Motor neuron (in vitro differentiated cells): ENCODE measurements at places on chromosomes 16 and 17.

DNA sequence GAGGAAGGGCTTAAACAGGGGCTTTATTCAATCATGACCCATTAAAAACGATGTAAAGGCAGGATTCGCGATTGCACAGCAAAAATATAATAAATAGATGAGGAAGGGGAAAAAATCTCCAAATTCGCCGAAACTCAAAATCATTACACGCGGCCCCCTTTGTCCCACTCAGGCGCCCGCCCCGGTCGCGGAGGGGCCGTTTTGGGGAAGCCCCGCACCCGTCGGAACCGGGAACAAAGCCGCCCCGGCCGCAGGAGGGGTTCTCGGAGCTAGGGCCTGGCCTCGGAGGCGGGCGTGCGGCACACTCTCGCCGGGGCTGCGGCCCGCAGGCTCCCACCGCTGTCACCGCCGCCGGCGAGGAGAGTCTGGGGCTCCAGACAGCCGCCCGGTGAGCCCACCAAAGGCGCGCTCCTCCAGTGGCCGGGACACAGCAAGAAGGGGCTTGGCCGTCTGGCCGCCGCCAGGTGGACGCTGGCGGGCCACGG, 521 bp downstream of the C16orf87 start:
- peak; percentile 21 for ATAC-seq

GRCh38 chr16:21574372-21574771, 25.0 kb upstream of the METTL9 start:
- ATAC-seq = no peak

GRCh38 chr16:21646721-21647561, 5.5 kb downstream of the IGSF6 start:
- ATAC-seq = no peak

DNA sequence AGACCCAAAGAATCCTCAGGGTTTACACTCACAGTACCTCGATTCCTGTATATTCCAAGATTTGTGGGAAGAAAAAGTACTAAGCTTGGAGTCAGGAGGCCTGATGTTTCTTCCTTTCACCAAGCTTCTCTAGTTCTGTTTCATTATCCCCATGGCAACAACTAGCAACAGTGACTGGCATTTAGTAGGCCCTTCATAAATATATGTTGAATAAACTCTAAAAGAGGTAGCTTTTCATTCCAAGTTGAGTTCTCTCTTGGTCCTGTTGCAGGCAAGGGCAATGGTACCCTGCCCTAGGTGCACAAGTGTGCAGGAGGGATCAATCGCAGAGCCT, 527 bp upstream of the UBE2Z start:
- ATAC-seq = peak; percentile 18

GRCh38 chr17:393806-394717, 41.5 kb upstream of the RPH3AL start:
- ATAC-seq = no peak

- peak; percentile 22 for ATAC-seq
These were observed 44.7 kb downstream of the COG7 start for GRCh38 chr16:23408242-23408822.

DNA sequence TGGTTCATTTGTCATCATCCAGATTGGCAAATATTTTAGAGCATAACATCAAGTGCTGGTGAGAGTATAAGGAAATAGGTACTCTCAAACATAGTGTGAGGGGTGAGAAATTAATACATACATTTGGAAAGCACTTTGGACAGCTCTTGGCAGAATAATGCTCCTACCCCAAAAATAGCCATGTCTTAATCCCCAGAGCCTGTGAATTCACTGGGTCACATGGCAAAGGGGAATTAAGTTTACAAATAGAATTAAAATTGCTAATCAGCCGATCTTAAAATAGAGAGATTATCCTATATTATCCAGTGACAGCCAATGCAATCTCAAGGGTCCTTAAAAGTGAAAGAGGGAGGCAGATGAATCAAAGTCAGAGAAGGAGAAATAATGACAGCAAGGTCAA, 38.8 kb upstream of the ANKFN1 start:
- ATAC-seq = no peak

DNA sequence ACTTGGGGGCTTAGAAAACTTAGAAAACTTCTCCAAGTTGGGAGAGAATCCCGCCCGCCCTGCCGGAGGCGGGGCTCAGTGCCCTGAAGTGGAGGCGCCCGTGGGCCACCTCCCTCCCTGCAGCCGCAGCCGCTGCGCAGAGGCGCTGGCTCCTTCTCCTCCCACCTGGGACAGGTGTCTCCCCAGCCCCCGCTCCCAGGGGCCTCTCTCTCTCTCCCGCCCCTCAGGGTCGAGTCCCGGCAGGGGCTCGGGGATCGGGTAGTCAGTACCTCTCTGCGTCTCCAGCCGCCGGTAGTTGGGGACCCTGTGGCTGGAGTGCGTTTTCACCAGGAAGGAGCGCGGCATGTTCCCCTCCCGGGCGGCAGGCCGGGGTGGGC, 257 bp downstream of the SNAI3 start:
- ATAC-seq = peak; percentile 28

DNA sequence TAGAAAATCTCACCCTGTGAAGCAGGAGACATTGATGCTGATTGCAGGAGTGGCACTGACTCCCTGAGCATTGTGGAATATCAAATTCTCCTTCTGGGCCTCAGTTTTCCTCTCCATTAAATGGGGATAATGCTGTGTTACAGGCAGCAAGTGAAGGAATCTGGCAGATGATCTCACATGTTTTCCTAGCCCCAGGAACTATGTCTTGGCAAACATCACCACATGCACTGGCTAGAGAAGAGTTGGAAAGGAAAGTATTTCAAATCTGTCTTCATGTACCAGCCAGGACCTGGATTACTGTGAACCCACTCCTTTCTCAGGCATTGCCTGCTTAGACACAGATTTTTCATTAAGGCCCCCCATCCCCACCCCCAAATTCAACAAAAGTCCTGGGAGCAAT, 13.6 kb upstream of the CCL8 start:
- ATAC-seq = no peak

DNA sequence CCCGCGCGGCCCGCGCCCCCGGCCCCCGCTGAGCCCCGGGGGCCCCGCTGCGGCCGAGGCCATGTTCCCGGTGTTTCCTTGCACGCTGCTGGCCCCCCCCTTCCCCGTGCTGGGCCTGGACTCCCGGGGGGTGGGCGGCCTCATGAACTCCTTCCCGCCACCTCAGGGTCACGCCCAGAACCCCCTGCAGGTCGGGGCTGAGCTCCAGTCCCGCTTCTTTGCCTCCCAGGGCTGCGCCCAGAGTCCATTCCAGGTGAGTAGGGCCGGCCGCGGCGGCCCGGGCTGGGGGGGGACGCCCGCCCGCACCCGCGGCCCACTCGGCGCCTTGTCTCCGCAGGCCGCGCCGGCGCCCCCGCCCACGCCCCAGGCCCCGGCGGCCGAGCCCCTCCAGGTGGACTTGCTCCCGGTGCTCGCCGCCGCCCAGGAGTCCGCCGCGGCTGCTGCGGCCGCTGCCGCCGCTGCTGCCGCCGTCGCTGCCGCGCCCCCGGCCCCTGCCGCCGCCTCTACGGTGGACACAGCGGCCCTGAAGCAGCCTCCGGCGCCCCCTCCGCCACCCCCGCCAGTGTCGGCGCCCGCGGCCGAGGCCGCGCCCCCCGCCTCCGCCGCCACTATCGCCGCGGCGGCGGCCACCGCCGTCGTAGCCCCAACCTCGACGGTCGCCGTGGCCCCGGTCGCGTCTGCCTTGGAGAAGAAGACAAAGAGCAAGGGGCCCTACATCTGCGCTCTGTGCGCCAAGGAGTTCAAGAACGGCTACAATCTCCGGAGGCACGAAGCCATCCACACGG, 504 bp downstream of the MAZ start:
- ATAC-seq = no peak

DNA sequence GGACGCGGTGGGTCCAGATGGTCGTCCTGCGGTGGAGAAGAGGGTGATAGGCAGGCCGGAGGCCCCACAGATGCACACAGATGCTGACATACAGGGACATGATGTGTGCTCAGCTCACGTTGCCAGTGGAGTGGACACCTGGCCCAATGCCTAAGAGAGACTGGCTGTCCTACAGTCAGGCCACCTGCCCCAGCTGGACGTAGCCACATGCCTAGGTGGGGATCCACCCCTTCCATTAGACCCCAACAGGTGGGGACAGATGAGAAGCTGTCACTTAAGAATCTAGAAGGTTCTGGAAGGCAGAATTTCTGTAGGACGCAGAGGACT, 117.6 kb upstream of the ZNF750 start:
- ATAC-seq = no peak

DNA sequence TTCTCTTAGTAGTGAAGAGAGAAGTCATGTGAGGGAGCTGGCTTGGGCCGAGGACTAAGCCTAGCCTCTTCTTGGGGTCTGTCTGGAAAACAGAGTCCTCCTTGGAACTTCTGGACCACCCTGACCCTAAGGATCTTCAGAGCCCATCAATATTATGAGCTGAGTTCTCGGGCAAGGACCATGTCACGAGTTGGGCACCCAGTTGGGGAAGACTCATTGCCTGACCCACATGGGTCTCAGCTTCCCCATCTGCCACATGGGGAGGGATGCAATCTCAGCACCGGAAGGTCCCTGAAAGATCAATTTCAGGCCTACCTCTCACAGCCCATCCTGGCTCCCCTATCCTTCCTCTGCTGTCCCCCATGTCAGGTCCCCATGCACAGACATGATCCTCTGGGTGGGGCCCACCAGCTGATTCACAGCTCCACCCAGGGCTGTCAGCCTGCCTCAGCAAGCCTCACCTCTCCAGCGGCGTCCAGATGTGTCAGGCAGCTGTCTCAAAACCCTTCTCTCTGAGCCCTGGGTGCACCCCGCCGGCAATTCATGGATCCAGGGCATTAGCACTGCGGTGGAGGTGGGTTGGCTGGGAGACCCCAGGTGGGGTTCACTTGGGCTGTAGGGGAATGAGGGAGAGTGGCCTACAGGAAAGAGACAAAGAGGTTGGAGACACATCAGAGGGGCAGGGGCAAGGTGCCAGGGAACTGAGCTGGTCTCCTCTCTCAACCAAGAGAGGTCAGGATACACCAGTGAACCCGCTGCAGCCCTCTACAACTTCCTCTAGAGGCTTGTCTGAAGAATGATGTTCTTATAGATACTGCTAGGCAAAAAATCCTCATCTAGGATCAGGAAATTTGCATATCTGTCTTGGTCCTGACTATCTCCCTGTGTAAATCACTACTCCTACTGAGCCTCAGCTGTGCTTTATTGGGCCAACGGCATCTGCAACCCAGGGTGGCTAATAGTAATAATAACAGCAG, 1.8 kb downstream of the NLRP1 start:
- no peak for ATAC-seq
